AG10803 (cell line): ENCODE measurements at places on chromosomes 16 and 17.

DNA sequence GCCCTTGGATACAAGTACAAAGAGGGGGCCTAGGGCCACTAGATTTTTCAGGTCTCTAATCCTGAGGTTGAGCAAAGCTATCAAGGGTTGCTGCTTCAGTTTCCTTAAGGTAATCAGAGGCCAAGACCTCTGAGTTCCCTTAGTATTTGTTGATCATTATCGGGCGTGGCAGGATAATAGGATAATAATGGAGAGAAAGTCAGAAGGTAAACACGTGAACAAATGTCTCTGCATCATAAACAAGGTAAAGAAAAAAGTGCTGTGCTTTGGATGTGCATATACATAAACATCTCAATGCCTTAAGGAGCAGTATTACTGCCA lies 41.5 kb upstream of the YPEL2 start:
- no peak for DNase-seq

GRCh38 chr17:69117855-69118784 lies 23.6 kb downstream of the ABCA6 start:
- no peak for DNase-seq

DNA sequence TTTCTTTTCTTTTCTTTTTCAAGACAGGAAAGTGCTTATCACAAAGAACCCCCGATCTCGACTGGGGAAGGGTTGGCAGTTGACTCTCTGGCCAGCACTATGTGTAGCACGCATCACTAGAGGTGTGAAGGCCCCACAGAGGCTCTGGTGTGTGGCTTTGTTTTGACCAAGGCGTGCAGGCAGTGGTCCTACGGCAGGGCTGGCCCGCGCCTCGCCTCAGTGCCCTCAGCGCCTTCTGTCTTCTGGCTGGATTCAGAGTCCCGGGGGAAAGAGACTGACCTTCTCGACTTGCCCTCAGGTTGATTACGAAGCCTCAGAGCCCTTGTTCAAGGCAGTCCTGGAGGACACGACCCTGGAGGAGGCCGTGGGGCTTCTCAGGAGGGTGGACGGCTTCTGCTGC lies 18.7 kb downstream of the SGSH start:
- no peak for DNase-seq

DNA sequence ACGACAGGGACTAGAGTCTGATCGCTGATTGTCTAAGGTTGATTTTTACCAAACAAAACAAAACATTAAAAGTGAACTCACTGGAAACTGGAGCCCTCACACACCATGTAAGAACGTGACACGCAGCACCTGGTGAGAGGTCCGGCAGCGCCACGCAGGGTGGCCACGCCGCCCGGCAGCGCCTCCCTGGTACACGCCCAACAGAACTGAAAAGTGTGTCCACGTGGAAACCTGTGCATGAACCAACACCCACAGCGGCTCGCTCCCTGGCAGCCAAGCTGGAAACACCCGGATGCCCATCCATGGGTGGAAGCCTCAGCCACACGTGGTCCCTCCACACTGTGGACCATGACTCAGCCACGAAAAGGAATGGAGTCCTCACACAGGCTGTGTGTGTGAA lies 9.1 kb downstream of the GALNS start:
- no peak for DNase-seq

DNA sequence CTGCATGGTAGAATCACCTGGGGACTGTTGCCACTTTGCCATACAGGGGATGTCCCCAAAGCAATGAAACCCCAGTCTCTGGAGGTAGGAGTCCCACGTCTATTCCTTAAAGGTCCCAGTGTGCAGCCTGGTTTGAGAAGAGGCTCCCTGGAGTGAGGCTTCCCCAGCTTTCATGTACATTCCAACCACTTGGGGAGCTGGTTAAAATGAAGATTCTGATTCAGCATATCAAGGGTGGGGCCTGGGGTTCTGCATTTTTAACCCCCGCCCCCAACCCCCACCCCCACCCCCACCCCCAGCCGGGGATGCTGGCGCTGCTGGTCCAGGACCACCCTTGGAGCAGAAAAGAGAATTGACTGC lies 241.2 kb downstream of the FOXL1 start:
- no peak for DNase-seq

GRCh38 chr17:40350689-40351358 lies 13.7 kb downstream of the GJD3 start:
- DNase-seq, result no peak

- DNase-seq, result no peak
Measured at GRCh38 chr17:14494161-14494560, 193.3 kb downstream of the HS3ST3B1 start.

DNA sequence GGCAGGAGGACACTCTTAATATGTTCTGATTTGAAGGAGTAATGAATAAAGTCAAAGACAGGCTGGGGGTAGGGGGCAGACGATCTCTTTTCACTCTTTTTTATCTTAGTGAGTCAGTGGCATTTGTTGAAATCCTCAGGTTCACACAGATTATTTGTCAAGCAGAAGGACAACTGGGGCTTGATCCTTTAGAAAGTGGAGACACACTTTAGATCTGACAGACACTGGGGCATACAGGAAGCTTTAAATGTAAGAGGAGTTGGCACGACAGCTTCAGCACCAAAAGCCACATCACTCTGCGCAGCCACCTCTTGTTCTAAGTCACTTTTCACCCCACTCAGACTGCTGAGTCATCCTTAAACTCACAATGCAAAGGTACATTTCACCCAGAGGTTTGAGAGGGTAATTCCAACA lies 121.5 kb downstream of the STXBP4 start:
- no peak for DNase-seq

GRCh38 chr17:18033442-18034099 lies 5.4 kb downstream of the ATPAF2 start:
- peak; percentile 87 for DNase-seq

GRCh38 chr17:15909481-15909991 lies 35.4 kb upstream of the ADORA2B start:
- peak; percentile 17 for DNase-seq

DNA sequence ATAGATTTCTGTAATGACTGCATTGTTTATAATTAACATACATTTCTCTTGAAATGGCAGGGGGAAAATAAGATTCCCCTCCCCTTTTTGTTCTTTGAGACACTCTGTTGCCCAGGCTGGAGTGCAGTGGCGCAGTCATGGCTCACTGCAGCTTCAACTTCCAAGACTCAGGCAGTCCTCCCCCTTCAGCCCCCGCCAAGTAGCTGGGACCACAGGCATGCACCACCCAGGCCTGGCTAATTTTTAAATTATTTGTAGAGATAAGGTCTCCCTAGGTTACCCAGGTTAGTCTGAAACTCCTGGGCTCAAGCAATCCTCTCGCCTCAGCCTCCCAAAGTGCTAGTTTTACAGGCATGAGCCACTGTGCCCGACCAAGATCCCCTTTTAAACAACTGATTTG lies 67.7 kb downstream of the KATNIP start:
- DNase-seq, result no peak

DNA sequence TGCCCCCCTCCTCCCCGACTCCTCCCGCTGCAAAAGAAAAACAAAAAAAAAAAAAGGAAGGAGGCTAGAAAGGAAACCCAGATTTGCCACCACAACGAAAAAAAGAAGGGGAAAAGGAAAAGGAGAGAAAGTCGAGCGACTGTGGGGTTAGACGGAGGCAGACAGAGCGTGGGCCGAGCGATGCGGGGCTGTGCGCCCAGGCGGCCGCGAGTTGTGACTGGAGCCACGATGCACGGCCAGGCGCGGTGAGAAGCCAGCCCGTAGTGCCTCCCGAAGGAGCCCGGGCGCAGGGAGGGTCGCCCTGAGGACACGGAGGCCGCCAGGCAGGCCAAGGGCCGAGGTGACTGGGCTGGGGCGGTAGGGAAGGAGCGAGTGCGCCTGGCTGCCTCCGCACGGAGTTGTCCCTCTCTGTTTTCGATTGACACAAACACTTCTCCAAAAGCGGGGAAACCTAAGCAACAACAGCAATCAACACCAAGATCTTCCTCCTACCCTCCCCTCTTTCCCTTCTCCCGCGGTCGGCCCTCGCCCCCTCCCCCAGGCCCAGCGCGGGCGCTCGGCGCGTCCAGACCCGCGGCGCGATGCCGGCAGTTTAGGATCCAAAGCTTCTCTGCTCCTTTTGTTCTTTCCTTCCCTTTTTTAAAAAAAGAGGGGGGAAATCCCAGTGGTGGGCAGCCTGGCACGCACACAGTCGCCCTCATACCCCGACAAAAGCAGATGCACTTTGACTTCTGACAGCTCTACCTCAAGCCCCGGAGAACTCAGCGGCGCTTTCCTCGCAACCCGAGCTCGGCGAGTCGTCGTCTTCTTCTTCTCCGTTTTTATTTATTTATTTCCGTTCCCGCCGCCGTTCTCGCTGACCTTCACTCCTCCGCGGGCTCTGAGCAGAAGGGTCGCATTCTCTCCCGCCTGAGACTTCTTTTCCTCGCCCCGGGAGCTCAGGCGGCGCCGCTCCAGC lies at the start of gene LHX1:
Gene LHX1 (plus strand): TSS at position 475 of the 958 bp plus-strand sequence. CDS start 723 bp downstream, outside the sequence.
- no peak for DNase-seq

GRCh38 chr16:2295056-2295798 lies 27.3 kb upstream of the RNPS1 start:
- DNase-seq, result no peak

GRCh38 chr17:31413874-31414549 lies 22.5 kb downstream of the RAB11FIP4 start:
- peak; percentile 56 for DNase-seq
